Activated naive CD8-positive, alpha-beta T cell treated with anti-CD3 and anti-CD28 coated beads for 36 hours (primary cell): ENCODE measurements at places on chromosomes 16 and 17. TPM values are rescaled to one million over a fixed set of nuclear protein-coding genes. Genes with fewer than 3 reads are reported as not detected.

DNA sequence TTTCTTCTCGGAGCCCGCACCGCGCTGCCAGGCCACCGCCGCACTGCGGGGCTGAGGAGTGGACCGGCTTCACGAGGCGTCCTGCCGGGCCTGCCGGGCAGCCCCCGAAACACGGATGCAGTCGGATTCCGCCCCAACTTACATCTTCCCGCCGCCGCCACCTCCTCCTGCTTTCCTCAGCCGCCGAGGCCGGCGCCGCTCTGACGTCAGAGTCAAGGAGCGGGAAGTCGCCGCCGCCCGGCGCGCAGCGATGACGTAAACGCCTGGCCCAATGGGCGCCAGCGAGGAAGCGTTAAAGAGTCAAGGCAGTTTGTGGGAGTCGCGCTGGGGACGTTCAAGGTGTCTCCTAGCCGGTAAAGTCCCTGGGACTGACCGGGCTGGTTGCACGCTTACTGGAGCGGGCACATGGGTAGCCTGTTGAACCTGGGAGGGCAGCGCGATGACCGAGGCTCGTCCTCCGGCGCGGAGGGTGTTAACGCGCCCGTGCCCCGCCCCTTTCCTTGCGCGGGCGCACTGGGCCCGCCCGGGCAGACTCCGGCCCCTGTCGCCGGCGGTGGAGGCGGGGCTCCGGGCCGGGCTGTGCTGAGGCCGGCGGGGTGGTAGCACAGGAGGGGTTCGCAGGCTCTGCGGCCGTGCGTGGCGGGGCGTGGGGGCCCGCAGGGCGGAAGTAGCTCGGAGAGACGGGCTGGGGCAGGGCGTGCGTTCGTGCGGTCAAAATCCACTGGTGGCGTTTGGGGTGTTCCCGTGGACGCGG is at the start of gene RNPS1:
TSS of gene RNPS1 (minus strand) at position 214 of the 754 bp plus-strand sequence. CDS start 3,483 bp downstream, outside the sequence.
- H3K36me3 ChIP-seq = peaks cover 36% of the 10 kb centered on the region
- peaks cover 34% of the 10 kb centered on the region for H3K4me1 ChIP-seq
- peak within 1 kb of the TSS; percentile 97 for H3K27ac ChIP-seq
- H3K4me3 ChIP-seq = peak within 1 kb of the TSS; percentile 92

GRCh38 chr16:6558126-6558525 is 774.5 kb upstream of the RBFOX1 start:
- H3K27me3 ChIP-seq = peaks cover 4% of the 10 kb centered on the region
- DNase-seq = no peak
- H3K4me1 ChIP-seq = no peaks in the 10 kb centered on the region
- H3K4me3 ChIP-seq = no peak overlapping the region

GRCh38 chr16:3514621-3515020 is 13.8 kb downstream of the CLUAP1 start:
- H3K36me3 ChIP-seq = peaks cover 12% of the 10 kb centered on the region
- DNase-seq = no peak
- no peak overlapping the region for H3K27ac ChIP-seq
- peaks cover 21% of the 10 kb centered on the region for H3K4me1 ChIP-seq

DNA sequence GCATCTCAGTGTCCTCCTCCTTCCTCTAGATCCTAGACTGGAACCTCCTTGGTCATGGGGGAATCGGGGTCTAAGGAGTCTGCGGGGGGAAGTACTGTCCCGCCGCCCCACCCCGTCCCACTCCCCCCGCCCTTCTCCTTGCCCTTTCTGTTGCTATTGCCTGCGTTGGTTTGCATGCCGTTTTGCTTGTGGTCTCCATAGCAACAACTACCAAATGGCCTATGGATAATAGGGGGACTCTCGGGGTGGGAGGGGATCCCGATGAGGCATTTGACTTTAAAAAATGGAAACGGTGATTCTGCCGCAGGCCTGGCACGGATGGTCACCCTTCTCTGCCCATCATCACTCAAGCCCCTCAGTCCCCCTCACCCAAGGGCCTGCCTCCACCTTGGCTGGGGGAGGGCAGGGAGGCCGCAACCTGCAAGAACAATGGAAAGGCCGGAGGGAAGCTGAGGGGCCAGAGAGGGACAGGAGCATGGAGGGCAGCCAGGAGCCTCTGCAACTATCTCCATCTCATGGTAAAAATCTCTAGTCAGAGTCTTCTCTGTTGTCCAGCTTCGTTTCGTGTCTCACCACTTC is 231.4 kb upstream of the TNRC6C start:
- H3K27me3 ChIP-seq = no peaks in the 10 kb centered on the region
- DNase-seq = no peak
- H3K4me3 ChIP-seq = no peak overlapping the region
- peaks cover 2% of the 10 kb centered on the region for H3K4me1 ChIP-seq
- H3K27ac ChIP-seq = no peak overlapping the region

GRCh38 chr17:67241719-67242341 is 3.2 kb downstream of the HELZ start:
- peaks cover 16% of the 10 kb centered on the region for H3K36me3 ChIP-seq
- H3K27me3 ChIP-seq = no peaks in the 10 kb centered on the region
- no peak overlapping the region for H3K27ac ChIP-seq
- H3K4me3 ChIP-seq = no peak overlapping the region
- DNase-seq = no peak

DNA sequence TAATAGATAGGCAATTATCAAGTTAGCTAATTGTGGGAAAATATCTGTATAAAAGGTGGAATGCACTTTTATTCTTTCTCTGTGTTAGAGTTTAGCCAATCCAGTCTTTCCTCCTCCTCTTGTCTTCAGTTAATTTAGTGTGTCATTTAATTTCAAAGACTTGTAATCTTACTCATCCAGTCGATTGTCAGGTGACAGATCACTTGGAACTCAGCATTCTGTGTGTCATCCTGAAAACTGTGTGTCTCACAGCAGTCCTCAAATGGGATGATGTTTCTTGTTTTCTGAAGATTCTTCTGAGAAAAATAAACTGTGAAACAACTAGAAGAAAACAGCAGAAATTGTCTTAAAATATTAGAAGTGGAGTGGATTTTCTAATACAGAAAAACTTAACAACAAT is 290 bp upstream of the KRTAP4-1 start:
- H3K4me3 ChIP-seq = no peak overlapping the region
- H3K4me1 ChIP-seq = no peaks in the 10 kb centered on the region
- no peaks in the 10 kb centered on the region for H3K27me3 ChIP-seq
- no peaks in the 10 kb centered on the region for H3K36me3 ChIP-seq
- H3K27ac ChIP-seq = no peak overlapping the region

- peaks cover 56% of the 10 kb centered on the region for H3K4me1 ChIP-seq
- H3K27ac ChIP-seq = peak overlapping the region; percentile 92
- peak overlapping the region; percentile 59 for H3K4me3 ChIP-seq
- no peaks in the 10 kb centered on the region for H3K27me3 ChIP-seq
- H3K36me3 ChIP-seq = peaks cover 2% of the 10 kb centered on the region
Observed at GRCh38 chr16:11672206-11673090, 4.2 kb downstream of the SNN start.

The CAVIN1 gene
- total RNA-seq = 1.7 TPM

The HELZ gene
- total RNA-seq = 53.9 TPM

The NEK8 gene
- 4.8 TPM for total RNA-seq

GRCh38 chr16:52383640-52384292 is 163.2 kb downstream of the TOX3 start:
- H3K36me3 ChIP-seq = no peaks in the 10 kb centered on the region
- no peak overlapping the region for H3K4me3 ChIP-seq
- no peaks in the 10 kb centered on the region for H3K27me3 ChIP-seq
- no peak overlapping the region for H3K27ac ChIP-seq
- DNase-seq = no peak

DNA sequence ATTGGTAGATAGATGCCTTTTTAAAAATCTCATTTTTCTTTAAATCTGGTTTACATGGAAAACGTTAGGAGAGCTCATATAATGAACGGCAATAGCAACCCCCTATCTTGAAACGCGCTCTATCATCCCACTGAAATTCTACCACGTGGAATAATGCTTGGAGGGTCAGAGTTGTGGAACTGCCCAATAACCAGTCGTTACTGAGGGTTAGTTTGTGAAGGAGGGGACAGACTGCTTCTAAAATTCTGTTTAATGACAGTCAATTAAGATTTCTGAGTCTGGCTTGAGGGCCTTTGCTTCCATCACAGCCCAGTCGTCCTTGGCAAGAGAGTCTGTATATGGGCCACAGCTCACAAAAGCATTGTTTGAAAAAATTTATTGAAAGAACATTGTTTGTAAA is 482 bp downstream of the IRF8 start:
- peak overlapping the region; percentile 92 for H3K27ac ChIP-seq
- no peaks in the 10 kb centered on the region for H3K27me3 ChIP-seq
- H3K4me1 ChIP-seq = peaks cover 49% of the 10 kb centered on the region
- DNase-seq = no peak

DNA sequence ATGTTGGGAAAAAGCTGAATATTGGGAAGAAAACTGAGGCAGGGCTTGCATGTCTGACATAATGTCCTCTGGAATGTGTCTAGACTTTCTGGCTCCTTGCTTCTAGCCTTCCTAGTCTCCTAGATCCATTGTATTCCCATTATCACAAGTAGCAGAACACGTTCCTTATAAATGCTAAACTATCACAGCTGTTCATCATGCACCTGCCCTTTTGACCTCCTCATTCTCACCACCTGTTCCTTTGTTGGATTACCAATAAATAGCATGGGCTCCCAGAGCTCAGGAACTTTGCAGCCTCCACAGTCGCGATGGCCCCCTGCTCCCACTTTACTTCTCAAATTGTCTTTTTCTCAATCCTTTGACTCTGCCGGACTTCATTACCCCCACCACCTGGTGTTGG is 49.7 kb downstream of the ACSM1 start:
- H3K27ac ChIP-seq = no peak overlapping the region
- no peak for DNase-seq
- no peaks in the 10 kb centered on the region for H3K36me3 ChIP-seq

DNA sequence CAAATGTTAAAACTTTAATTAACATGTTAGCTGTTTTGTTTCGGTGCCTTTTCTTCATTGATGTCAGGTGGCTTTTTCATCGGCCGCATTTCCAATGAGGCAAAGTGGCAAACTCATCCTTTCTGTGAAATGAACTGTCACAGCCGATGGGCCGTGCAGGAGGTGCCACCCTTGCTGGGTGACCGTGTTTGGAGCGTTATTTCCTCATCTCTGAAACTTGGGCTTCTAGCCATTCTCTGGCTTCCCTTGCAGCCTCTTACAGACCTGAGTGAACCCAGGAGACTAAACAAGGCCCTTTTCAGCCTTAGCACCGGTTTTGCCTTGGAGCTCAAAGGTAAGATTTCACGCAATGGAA is 42.2 kb upstream of the PRSS54 start:
- no peaks in the 10 kb centered on the region for H3K36me3 ChIP-seq
- no peak overlapping the region for H3K4me3 ChIP-seq
- H3K27me3 ChIP-seq = peaks cover 15% of the 10 kb centered on the region
- H3K27ac ChIP-seq = no peak overlapping the region
- DNase-seq = no peak

The MEOX1 gene
- 0.25 TPM for total RNA-seq

DNA sequence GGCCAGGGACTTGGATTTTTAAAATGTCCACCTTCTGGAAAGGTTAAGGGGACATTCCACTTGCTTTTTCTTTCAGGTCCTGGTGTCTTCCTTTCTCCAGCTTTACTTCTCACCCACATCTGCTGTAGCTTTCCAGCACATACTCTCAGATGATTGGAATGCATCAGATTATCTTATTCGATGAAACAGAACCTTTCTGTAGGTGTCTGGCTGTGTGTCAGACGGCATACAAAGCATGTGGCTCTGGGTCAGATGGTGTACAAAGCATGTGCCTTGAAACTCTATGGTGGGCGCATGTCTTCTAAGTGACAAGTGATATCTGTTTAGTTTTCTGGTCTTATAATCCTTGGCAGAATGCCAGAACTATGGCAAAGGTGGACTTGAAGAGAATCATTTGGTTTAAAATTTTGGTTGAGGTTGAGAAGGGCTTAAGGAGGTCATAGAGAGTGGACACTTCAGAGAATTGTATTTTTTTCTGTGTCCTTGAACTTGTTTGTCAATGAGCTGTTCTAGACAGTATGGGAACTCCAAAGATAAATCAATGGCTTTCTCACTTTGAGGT is 125.3 kb downstream of the FTO start:
- H3K36me3 ChIP-seq = peaks cover 31% of the 10 kb centered on the region
- H3K27ac ChIP-seq = no peak overlapping the region
- no peak overlapping the region for H3K4me3 ChIP-seq
- no peaks in the 10 kb centered on the region for H3K4me1 ChIP-seq

The ABCC11 gene
- total RNA-seq = 0.14 TPM
